ENCODE measurements at places on chromosomes 7 and 10. TPM values are rescaled to one million over a fixed set of nuclear protein-coding genes. Genes with fewer than 3 reads are reported as not detected.

Gene PRPS1L1
- not detected for polyA plus RNA-seq

Gene GRID2IP
- polyA plus RNA-seq, result 0.90 TPM

Gene MMRN2
- polyA plus RNA-seq, result 0.45 TPM

Gene GOLGA7B
- polyA plus RNA-seq, result 3.6 TPM

Gene TEX36
- not detected for polyA plus RNA-seq

Gene CNNM1
- 0.63 TPM for polyA plus RNA-seq

Gene AKR1C4
- 2.0 TPM for polyA plus RNA-seq

Gene BMPER
- polyA plus RNA-seq, result 1.1 TPM

Gene MRC1
- 23.3 TPM for polyA plus RNA-seq

- no peak overlapping the region for H3K27ac ChIP-seq
- H3K36me3 ChIP-seq, result no peaks in the 10 kb centered on the region
- H3K4me3 ChIP-seq, result no peak overlapping the region
- H3K27me3 ChIP-seq, result no peaks in the 10 kb centered on the region
These were observed 271.0 kb downstream of the MAD1L1 start for GRCh38 chr7:1961701-1962276.

DNA sequence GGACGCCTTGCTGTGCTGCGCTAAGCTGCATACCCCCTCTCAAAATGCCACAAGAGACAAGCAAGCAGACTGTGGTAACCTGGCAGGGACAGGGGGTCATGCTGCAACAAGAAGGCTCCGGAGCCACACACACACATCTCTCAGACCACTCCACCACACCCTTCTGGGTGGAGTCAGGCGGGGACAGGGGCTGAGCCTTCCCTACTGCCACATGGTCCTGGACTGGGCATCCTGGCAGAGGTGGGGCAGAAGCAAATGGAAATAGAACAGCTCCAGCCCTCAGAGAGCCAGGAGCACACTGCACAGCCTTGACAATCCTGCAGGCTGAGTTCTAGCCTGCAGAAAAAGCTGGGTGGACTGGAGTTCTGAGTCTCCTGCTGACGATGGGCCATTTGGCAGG, 28.4 kb upstream of the NPFFR1 start:
- no peaks in the 10 kb centered on the region for H3K36me3 ChIP-seq
- H3K27me3 ChIP-seq, result no peaks in the 10 kb centered on the region
- H3K4me3 ChIP-seq, result no peak overlapping the region
- DNase-seq, result no peak
- H3K4me1 ChIP-seq, result peaks cover 8% of the 10 kb centered on the region

- H3K4me3 ChIP-seq, result no peak overlapping the region
- no peak for DNase-seq
- no peaks in the 10 kb centered on the region for H3K36me3 ChIP-seq
- H3K27me3 ChIP-seq, result no peaks in the 10 kb centered on the region
These were observed 19.7 kb upstream of the SIRT1 start for GRCh38 chr10:67864607-67865371.

DNA sequence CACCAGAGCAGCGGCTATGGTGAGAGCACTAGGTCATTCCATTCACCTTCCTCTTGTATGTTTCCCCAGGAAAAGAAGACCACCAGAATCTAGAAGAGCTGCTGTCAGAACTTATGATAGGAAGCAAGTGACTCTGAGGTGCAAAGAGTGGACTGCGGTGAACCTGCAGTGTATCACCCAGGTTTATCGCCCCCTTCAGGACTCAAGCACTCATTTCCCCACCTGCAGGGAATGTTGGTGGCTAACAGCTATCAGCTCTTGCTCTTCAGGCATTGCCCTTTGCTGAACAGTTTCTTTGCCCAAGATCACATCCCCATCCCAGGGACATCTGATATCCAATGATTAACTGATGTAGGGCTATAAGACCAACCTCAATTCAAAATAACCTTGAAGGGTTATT, 66.3 kb upstream of the IL6 start:
- H3K4me3 ChIP-seq, result no peak overlapping the region
- H3K27me3 ChIP-seq, result no peaks in the 10 kb centered on the region
- DNase-seq, result peak; percentile 16
- no peak overlapping the region for H3K27ac ChIP-seq

- H3K27ac ChIP-seq, result no peak overlapping the region
- no peaks in the 10 kb centered on the region for H3K36me3 ChIP-seq
- no peaks in the 10 kb centered on the region for H3K4me1 ChIP-seq
- H3K4me3 ChIP-seq, result no peak overlapping the region
These were observed 223.9 kb upstream of the GLI3 start for GRCh38 chr7:42460933-42461332.

DNA sequence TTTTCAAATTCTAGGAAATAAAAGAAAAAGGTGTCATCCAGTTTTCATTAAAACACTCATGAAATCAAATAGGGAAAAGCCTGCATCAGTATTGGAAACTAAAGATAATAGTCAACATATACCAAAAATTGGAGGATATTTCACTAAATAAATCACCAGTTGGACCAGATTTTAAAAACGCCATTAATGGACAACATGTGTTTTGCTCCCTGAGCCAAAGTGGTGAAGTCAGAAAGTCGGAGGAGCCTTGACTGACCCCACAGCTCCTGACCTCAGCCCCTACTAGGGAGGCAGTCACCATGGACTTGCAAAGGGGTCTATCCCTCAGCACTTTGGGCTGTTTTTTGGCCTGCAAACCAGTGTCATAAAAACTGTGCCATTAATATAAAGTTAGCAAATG, 98.3 kb upstream of the SEC61G start:
- no peaks in the 10 kb centered on the region for H3K36me3 ChIP-seq
- no peaks in the 10 kb centered on the region for H3K4me1 ChIP-seq
- no peak overlapping the region for H3K4me3 ChIP-seq
- DNase-seq, result no peak

DNA sequence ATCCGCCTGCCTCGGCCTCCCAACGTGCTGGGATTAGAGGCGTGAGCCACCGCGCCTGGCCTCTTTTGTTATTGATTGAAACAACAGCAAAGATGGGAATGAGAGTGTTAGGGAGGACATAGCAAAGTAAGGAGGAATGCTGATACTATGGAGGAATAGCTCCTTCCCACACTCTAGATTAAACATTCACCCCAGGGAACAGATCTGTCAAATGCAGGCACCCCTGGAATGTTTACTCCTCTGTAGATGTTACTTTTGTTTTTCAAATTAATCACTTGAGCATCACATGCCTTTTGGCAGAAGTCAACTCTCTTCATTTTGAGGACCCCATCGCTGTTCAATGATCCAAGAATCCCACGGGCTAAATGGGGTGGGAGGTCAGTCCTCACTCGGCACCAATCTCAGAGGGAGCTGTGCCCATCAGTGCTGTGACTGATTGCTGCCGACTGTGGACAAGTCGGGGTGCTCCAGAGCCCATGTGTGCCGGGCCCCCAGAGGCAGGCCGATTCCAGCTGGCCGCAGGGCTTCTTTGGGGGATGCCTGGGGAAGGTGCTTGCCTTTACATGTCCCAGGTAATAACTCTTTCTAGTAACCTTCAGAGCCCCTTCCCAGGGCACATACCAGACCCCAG, 10.2 kb upstream of the COBL start:
- no peaks in the 10 kb centered on the region for H3K36me3 ChIP-seq
- H3K4me1 ChIP-seq, result peaks cover 2% of the 10 kb centered on the region
- H3K27me3 ChIP-seq, result no peaks in the 10 kb centered on the region

GRCh38 chr7:40200791-40201190, 66.0 kb downstream of the SUGCT start:
- DNase-seq, result no peak
- no peak overlapping the region for H3K27ac ChIP-seq
- H3K36me3 ChIP-seq, result peaks cover 3% of the 10 kb centered on the region
- H3K4me3 ChIP-seq, result no peak overlapping the region

- no peaks in the 10 kb centered on the region for H3K27me3 ChIP-seq
- no peaks in the 10 kb centered on the region for H3K36me3 ChIP-seq
- H3K4me3 ChIP-seq, result no peak overlapping the region
These were observed 66.8 kb upstream of the CYP26C1 start for GRCh38 chr10:92993699-92994272.
